ENCODE measurements at places on chromosomes 1 and 21.

- no peak for DNase-seq
These were observed 23.7 kb downstream of the NOL9 start for GRCh38 chr1:6530504-6531160.

GRCh38 chr1:152756872-152757271 is 953 bp upstream of the KPRP start:
- DNase-seq: no peak

GRCh38 chr1:115266729-115267421 is 71.2 kb downstream of the NGF start:
- no peak for DNase-seq

GRCh38 chr21:34935898-34936297 is 113.2 kb downstream of the RUNX1 start:
- no peak for DNase-seq

- no peak for DNase-seq
These were observed 73.3 kb downstream of the MDM4 start for GRCh38 chr1:204589409-204590038.

DNA sequence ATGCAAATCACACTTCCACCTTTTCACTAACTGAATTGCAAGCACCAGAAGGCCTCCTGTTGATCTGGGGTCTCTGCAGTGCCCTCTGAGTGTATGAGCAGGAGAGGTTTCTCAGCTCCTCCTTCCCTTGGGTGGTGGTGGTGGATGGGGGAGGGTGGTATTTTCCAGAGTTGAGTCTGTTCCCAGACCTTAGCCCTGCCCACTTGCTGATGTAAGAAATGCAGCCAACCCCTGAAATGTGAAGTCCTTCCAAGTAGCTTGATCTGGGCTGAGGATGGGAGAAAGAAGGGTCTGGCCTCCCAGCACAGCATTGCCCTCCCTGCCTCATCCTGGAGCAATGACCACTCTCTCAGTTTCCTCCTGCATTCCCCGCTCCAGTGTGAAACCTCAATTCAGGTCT is 6.3 kb upstream of the FOXD2 start:
- no peak for DNase-seq

- no peak for DNase-seq
These were observed 613.9 kb downstream of the PLA2G4A start for GRCh38 chr1:187442603-187443002.

GRCh38 chr1:1061682-1062345 is 12.3 kb downstream of the RNF223 start:
- DNase-seq: no peak

DNA sequence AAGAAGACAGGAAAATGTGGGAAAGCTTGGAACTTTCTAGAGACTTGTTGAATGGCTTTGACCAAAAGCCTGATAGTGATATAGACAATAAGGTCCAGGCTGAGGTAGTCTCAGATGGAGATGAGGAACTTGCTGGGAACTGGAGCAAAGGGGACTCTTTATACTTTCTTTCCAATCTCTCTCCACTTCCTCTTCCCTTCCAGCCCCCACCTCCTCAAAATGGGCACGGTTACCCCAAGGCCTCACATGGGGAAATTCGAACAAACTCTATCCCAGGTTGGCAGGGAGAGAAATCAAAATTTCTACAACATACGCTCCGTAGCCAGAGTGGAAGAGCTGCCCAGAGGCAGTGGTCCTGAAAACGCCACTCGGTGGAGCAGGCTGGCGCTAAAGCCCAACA is 15.2 kb downstream of the PPT1 start:
- no peak for DNase-seq

- DNase-seq: no peak
These were observed 48.6 kb upstream of the LMO4 start for GRCh38 chr1:87279966-87280535.

DNA sequence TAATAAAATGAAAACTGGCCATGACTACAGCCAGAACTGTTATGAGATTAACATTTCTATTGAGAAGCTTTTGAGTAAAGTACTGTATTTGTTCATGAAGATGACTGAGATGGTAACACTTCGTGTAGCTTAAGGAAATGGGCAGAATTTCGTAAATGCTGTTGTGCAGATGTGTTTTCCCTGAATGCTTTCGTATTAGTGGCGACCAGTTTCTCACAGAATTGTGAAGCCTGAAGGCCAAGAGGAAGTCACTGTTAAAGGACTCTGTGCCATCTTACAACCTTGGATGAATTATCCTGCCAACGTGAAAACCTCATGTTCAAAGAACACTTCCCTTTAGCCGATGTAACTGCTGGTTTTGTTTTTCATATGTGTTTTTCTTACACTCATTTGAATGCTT is 164.0 kb downstream of the NEK7 start:
- no peak for DNase-seq

- no peak for DNase-seq
These were observed 18.6 kb downstream of the ABCG1 start for GRCh38 chr21:42237577-42237976.

DNA sequence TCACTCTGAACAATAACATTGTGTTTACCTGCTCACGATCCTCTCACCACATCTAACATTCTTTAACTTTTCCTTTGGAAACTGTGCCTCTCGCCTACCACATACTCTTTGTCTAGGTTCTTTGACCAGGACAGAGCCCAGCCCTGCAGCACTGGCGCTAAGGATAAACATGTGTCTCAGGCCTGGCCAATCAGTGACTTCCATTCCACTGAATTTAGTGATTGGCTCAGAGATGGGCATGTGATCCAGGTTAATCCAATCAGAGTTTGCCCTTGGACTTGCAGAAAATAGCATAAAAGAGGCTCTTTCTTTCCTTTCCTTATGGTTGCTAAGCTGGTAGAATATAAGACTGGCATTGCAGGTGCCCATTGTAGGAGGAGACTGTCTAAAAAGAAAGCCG is 605.7 kb downstream of the MATN1 start:
- DNase-seq: no peak

GRCh38 chr1:58779801-58780382 is 4.0 kb downstream of the JUN start:
- DNase-seq: no peak

DNA sequence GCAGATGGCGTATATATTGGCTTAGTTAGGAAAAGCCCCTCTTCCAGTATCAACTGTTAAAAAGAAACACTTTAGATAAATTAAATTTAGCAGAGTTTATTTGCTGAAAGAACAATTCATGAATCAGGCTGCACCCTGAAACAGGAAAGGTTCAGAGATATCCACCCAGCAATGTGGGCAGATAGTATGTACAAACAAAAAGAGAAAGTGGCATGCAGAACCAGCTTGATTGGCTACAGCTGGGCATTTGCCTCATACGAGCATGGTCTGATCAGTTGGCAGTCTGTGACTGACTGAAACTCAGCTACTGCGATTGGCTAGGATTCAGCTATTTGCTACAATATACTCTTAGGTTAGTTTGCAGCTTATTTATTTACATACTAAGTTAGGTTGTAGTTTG is 98.2 kb downstream of the ZC3H11B start:
- no peak for DNase-seq

- DNase-seq: no peak
These were observed 8.1 kb upstream of the ACOT7 start for GRCh38 chr1:6401673-6402072.

DNA sequence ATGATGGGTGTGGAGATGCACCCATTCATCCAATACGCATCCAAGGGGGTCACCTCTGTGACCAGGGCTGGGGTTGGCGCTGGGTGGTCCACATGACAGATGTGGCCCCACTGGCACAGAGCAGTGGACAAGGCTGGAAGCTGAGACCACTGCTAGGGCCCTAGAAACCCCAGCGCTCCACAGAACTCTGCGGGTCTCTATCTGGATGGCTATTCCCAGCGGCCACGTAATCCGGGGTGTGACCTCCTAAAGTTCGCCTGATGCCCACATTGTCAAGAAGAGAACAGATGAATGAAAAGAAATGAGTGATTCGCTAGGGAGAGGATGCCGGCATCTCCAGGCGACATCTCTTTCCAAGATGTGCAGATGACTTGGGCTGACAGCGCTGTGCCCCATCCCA is 55.2 kb downstream of the PRDM15 start:
- no peak for DNase-seq

- no peak for DNase-seq
These were observed 20.4 kb upstream of the MAP10 start for GRCh38 chr1:232784794-232785193.

DNA sequence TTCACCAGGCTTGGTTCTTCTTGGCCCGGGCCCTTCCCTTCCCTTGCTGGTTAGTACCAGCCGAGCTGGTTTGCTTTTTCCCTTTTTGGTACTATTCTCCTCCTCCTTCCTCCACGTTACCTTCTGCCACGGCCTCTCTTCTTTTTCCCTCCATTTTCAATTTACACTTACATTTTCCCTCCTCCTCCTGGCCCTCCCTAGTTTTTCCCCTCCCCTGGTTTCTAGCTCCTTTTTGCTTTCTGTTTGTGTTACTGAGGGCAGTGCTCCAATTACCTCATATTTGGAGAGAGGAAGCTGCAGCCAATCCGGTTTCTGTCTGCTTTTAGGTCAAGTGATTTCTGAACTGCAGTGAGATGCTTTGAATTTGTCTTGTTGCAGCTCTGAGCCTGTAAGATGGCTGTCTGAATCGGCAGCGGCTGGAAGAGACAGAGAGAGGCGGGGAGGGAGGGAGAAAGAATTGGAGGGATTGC is 63.7 kb downstream of the MACF1 start:
- DNase-seq: no peak

DNA sequence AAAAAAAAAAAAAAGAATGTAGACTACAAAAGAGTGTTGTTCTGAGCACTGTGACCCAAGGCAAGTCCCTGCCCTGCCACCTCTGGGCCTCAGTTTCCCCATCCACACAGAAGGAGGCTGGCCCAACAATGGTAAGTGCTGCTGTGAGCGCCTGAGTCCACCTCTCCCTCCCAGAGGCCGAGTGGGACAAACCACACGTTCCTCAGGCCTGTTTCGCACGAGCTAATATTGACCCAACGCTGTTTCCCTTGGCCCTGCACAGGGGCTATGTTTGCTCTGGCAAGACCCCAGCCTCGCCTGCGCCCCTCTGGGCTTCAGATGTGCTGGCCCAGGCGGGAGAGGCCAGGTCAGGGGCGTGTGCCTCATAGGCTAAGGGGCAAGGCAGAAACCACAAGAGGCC is 12.6 kb upstream of the LAPTM5 start:
- DNase-seq: no peak

DNA sequence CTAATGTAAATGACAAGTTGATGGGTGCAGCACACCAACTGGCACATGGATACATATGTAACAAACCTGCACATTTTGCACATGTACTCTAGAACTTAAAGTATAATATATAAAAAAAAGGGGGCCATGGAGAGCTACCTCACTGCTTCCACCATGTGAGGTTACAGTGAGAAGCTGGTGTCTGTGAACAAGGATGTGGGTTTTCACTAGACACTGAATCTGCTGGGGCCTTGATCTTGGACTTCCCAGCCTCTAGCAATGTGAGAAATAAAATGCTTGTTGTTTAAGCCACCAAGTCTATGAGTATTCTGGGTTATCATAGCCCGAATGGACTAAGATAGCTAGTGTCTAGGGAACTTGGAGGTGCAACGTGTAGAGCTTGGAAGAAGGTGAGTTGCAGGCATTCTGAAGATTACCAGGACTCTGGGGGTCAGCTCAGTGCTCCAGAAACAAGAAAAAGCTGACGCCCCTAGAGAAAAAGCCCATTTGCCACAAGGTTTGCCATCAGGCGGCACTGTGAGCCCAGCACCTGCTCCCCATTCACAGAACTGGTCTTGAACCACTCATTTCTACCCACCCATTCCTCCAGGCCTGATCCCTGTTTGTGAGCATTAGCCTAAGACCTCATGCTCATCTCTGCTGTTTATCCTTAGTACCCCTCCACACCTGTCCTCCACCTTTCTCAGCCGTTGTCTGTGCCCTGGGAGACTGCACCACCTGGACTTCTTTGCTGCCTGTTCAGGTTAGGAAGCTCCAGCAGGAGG is 15.1 kb upstream of the FYB2 start:
- no peak for DNase-seq

- DNase-seq: no peak
These were observed 289.0 kb upstream of the VAMP3 start for GRCh38 chr1:7482077-7482476.

DNA sequence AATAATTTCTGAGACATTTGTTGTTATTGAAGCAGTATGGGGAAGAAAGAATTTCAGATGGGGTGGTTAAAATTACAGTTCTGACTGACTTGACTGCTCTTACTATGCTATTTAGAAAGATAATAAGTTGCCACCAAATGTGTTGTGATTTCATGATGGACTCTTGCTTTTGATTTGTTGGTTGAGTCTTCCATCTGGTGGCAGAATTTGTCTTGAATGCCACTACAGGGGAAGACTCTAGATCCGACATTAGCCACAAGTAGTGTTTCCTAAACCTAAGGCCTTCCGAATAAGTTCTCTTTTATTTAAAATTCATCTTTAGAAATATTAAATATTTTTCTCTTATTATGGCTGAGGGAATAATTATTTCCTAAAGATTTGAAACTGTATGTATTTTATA is 190.9 kb upstream of the ADGRL4 start:
- no peak for DNase-seq

GRCh38 chr21:43921979-43922945 is 57.2 kb downstream of the AGPAT3 start:
- DNase-seq: no peak

DNA sequence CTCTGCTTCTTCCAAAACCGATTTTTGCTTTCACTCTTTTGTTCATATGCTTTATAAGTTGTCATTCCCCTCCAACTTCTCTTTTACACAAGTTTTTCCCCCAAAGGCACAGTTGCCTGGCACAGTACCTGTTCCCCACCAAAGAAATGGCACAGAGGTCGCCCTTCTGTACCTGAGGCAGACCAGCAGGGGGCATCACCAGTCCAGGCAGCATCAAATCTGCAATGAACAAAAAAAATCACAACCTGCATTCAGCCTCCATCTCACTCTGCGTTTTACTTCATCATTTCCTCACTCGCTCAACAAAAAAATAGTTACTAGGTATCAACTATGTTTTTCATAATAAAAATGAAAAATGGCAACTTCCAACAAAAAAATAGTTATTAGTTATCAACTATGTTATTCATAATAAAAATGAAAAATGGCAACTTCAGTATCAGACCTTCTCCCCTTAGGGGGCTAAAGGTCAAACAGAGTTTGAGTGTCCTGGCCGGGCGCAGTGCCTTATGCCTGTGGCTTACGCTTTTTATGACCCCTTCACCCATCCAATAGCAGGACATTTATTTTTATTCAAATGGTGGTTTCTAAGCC is 4.1 kb downstream of the EIF2D start:
- peak; percentile 60 for DNase-seq

DNA sequence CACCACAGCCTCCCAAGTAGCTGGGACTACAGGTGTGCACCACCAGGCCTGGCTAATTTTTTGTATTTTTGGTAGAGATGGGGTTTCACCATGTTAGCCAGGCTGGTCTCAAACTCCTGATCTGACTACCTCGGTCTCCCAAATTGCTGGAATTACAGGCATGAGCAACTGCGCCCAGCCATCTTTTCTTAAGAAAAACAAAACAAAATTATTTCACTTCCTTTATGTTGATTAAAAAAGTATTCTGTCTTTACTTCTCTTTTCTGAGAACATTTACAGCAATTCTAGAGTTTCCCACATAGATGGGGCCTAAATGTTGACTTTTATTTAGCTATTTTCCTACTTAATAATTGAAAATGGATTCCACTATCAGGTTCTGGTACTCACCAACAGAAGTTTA is 17.3 kb upstream of the TMEM183A start:
- no peak for DNase-seq

GRCh38 chr1:197096137-197096536 is 29.1 kb upstream of the F13B start:
- no peak for DNase-seq

GRCh38 chr21:27565364-27565763 is 598.5 kb upstream of the ADAMTS5 start:
- DNase-seq: no peak

GRCh38 chr1:233655301-233655740 is 41.4 kb downstream of the KCNK1 start:
- no peak for DNase-seq

GRCh38 chr1:9676815-9677393 is 25.4 kb downstream of the PIK3CD start:
- DNase-seq: no peak

Data from Caco-2 (cell line).